T-helper 17 cell (primary cell): ENCODE measurements at places on chromosomes 4 and X. TPM values are rescaled to one million over a fixed set of nuclear protein-coding genes. Genes with fewer than 3 reads are reported as not detected.
A peak's percentile ranks its signal among the peaks of the same experiment; 100 is the strongest.

GABRA4 gene
- not detected for total RNA-seq

SMPX gene
- total RNA-seq, result not detected

TEX11 gene
- total RNA-seq, result not detected

NIPAL1 gene
- 0.91 TPM for total RNA-seq

GLA gene
- total RNA-seq, result 36.0 TPM

GRPR gene
- not detected for total RNA-seq

FAM9B gene
- not detected for total RNA-seq

FBXL5 gene
- total RNA-seq, result 48.7 TPM

- no peaks in the 10 kb centered on the region for H3K36me3 ChIP-seq
- H3K27ac ChIP-seq, result no peak overlapping the region
- no peak for DNase-seq
- H3K4me3 ChIP-seq, result no peak overlapping the region
Measured at GRCh38 chr4:54542119-54542438, 115.7 kb upstream of the KIT start.

DNA sequence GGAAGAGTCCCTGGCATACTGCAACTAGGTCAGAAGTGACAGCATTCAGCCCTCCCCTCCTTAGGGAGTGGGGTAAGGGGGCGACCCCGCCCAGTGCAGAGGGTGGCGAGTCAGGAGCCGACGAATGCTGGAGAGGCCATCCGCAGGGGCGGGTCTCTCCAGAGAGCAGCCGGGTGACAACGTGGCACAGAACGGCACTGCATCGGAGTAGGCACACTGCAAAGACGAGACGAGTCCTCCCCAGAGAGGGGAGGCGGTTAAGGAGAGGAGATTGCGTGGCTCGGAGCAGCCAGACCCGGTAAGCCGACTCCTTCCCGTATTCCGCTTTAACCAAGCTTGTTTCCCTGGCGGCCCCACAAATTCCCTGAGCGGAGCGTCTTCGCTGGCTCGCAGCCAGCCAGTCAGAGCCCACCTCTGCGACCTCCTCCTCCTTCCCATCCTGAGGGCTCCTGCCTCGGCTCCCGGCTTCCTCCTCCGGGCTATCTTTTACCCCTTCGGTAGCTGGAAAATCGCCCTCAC lies 54.9 kb downstream of the LINC00632 start:
- no peaks in the 10 kb centered on the region for H3K36me3 ChIP-seq
- DNase-seq, result no peak
- peak overlapping the region; percentile 84 for H3K4me3 ChIP-seq

GRCh38 chr4:98068495-98068894 lies 74.8 kb downstream of the STPG2 start:
- H3K36me3 ChIP-seq, result no peaks in the 10 kb centered on the region
- H3K27ac ChIP-seq, result no peak overlapping the region
- no peak for DNase-seq

DNA sequence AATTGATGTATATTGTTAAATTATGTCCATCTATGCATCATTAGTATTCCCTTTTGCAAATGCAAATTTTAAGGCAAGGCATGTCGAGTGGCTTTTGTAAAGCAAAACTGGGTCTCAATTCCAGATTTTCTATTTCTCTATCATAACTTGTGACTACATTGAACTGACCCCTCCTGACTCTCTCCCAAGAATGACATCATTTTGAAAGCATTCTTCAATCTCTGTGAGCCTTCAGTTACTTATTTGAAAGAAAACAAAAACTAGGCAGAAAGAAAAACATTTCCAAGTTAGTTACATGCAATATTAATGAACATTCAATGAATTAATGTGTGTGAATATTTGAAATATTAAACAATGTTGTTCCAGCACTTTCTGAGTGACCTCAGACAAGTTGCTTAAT lies 314.3 kb upstream of the CLNK start:
- H3K4me1 ChIP-seq, result no peaks in the 10 kb centered on the region
- no peak overlapping the region for H3K27ac ChIP-seq
- H3K27me3 ChIP-seq, result no peaks in the 10 kb centered on the region
- DNase-seq, result no peak

DNA sequence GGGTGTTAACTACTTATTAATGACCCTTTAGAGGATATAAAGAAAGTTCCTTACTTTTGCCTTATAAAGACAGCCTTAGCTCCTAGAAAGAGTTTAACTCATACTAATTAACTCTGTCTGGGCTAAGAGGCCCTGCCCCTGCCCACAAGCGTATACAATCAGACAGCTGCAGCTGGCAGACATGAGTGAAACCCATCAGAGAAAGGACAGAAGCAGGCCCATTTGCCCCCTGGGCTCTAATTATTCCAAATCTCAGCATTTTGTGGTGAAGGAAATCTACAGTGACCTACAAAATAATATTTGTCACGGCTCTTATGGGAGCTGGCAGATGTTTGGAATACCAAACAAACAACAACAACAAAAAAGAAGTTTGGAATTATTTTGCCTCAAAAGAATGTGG lies 71.8 kb downstream of the CHRDL1 start:
- H3K4me3 ChIP-seq, result no peak overlapping the region
- H3K36me3 ChIP-seq, result no peaks in the 10 kb centered on the region
- no peaks in the 10 kb centered on the region for H3K27me3 ChIP-seq
- DNase-seq, result no peak

GRCh38 chr4:86890790-86891189 lies 1.4 kb downstream of the C4orf36 start:
- H3K36me3 ChIP-seq, result peaks cover 6% of the 10 kb centered on the region
- no peak for DNase-seq
- no peak overlapping the region for H3K27ac ChIP-seq
- H3K4me3 ChIP-seq, result peak overlapping the region; percentile 39
- H3K4me1 ChIP-seq, result peaks cover 4% of the 10 kb centered on the region

- no peak overlapping the region for H3K4me3 ChIP-seq
- H3K4me1 ChIP-seq, result no peaks in the 10 kb centered on the region
- no peaks in the 10 kb centered on the region for H3K36me3 ChIP-seq
- no peaks in the 10 kb centered on the region for H3K27me3 ChIP-seq
Measured at GRCh38 chr4:179196511-179196910, 1754.3 kb upstream of the AGA start.

DNA sequence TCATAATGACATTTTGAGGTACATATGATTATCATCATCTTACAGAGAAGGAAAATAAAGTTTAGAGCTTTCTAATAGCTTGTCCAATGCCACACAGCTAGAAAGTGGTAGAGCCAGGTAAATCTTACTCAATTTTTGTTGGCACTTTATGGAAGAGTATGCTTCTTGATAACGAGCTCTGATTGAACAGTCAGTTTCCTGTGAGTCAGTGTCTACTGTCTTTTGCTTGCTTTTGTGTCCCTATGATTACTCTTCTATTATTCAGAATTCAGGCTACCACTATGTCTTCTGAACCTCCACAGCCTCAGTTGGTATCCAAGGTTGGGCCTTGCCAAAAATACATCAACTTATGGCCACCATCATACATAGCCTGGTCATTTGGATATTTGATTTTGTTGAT lies 2.6 kb downstream of the FAAH2 start:
- peaks cover 2% of the 10 kb centered on the region for H3K36me3 ChIP-seq
- peak overlapping the region; percentile 32 for H3K27ac ChIP-seq
- peaks cover 19% of the 10 kb centered on the region for H3K4me1 ChIP-seq

DNA sequence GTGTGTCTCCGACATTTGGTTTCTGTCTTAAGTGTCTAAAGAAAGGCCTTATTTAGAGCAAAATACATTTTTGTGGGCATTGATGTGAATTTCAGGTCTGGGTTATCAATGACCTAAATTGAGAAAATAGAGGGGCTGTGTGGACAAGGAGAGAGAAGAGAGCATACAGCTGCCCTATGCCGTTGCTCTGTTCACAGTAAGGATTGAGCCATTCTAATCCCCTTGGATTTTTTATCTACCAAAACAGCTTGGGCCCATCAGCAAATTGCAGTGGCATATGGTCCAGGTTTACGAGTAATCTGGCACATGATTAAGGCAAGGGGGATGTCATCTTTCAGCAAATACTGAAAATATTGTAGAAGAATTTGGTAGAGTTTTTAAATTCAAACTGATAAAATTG lies 210.2 kb downstream of the ANTXR2 start:
- no peaks in the 10 kb centered on the region for H3K36me3 ChIP-seq
- no peak overlapping the region for H3K27ac ChIP-seq
- no peak overlapping the region for H3K4me3 ChIP-seq
- DNase-seq, result no peak

GRCh38 chrX:129808829-129809796 lies 29.4 kb downstream of the SASH3 start:
- DNase-seq, result no peak
- no peaks in the 10 kb centered on the region for H3K36me3 ChIP-seq
- no peak overlapping the region for H3K4me3 ChIP-seq
- H3K27me3 ChIP-seq, result no peaks in the 10 kb centered on the region
- peaks cover 6% of the 10 kb centered on the region for H3K4me1 ChIP-seq
- H3K27ac ChIP-seq, result peak overlapping the region; percentile 16

GRCh38 chr4:105714932-105715331 lies 6.3 kb downstream of the GSTCD start:
- no peak overlapping the region for H3K27ac ChIP-seq
- H3K4me1 ChIP-seq, result peaks cover 6% of the 10 kb centered on the region
- no peak overlapping the region for H3K4me3 ChIP-seq
- no peaks in the 10 kb centered on the region for H3K27me3 ChIP-seq
- DNase-seq, result no peak
- no peaks in the 10 kb centered on the region for H3K36me3 ChIP-seq

- H3K4me3 ChIP-seq, result no peak overlapping the region
- H3K27me3 ChIP-seq, result no peaks in the 10 kb centered on the region
- H3K36me3 ChIP-seq, result no peaks in the 10 kb centered on the region
- H3K27ac ChIP-seq, result no peak overlapping the region
- DNase-seq, result no peak
Measured at GRCh38 chr4:13982010-13982409, 354.5 kb upstream of the BOD1L1 start.

DNA sequence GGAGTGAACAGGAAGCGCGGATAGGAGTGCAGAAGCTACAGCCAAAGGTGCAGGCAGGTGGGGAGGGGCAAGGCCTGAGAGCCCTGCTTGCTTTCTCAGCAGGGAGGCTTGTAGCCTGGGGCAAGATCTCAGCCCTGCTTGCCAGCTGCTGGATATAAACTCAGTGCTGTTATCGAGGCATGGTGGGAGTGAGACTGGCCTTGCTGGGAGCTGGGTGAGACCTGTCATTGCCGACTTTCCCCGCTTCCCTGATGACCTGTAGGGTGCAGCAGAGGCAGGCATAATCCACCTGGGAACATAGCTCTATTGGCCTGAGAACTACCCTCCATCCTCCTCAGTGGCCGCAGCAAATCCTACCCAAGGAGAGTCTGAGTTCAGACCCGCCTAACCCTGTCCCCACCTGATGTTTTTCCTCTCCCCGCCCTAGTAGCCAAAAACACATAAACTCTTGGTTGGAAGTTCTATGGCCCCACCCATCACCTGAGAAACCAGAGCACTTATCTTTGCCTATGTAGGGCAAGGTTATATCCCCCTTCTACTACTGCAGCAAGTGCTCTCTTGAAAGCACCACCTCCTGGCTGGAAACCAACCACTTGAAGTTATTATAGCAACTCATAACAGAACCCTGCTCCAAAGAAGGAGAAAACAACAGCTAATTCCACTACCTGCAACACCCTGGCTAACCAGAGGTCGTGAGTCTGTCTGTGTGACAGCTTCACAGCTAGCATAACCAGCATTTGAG lies 80.7 kb downstream of the FHIP1A start:
- H3K27me3 ChIP-seq, result no peaks in the 10 kb centered on the region
- peaks cover 2% of the 10 kb centered on the region for H3K36me3 ChIP-seq
- DNase-seq, result no peak
- H3K4me3 ChIP-seq, result no peak overlapping the region

DNA sequence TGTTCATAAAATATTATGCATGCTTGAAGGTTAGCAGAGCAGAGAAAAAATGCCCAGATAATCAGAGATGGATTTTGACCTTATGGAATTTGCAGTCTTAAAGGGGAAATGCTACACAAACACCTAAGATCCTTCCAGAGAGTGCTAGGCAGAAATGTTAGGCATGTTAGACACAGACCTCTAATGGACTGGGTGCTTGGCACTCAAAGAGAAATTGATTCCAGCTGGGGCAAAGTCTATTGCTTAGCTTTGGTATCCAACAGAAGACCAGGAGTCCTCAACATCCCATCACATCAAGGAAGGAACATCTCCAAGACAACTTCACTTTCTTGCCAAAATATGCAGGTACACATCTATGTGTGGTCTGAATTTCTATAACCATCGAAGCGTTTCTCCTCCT lies 32.2 kb upstream of the PPARGC1A start:
- H3K36me3 ChIP-seq, result no peaks in the 10 kb centered on the region
- no peak overlapping the region for H3K4me3 ChIP-seq
- no peak overlapping the region for H3K27ac ChIP-seq
- H3K27me3 ChIP-seq, result no peaks in the 10 kb centered on the region
- no peak for DNase-seq

- H3K4me1 ChIP-seq, result peaks cover 34% of the 10 kb centered on the region
- no peaks in the 10 kb centered on the region for H3K27me3 ChIP-seq
- DNase-seq, result no peak
- peak overlapping the region; percentile 85 for H3K27ac ChIP-seq
- no peaks in the 10 kb centered on the region for H3K36me3 ChIP-seq
Measured at GRCh38 chr4:108702960-108703359, 52.6 kb downstream of the OSTC start.

DNA sequence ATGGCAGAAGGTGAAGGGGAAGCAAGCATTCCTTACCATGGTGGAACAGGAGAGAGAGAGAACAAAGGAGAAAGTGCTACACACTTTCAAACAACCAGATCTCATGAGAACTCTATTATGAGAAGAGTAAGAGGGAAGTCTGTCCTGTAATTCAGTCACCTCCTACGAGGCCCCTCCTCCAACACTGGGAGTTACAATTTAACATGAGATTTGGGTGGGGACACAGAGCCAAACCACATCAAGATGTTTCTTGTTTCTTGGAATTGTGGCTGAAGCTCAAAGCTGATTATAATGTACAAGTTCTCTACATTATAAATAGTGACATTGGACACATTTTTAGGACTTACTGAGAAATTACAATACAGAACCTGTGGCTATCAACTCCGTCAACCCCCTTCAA lies 29.5 kb upstream of the TAPT1 start:
- no peak overlapping the region for H3K4me3 ChIP-seq
- H3K36me3 ChIP-seq, result peaks cover 15% of the 10 kb centered on the region
- no peak for DNase-seq
- H3K4me1 ChIP-seq, result peaks cover 4% of the 10 kb centered on the region
- no peak overlapping the region for H3K27ac ChIP-seq
- no peaks in the 10 kb centered on the region for H3K27me3 ChIP-seq
